Naive B cell (primary cell): ENCODE measurements at places on chromosomes 13 and 19.

GRCh38 chr13:94854688-94855087, 142.3 kb upstream of the SOX21 start:
- no peak for DNase-seq

DNA sequence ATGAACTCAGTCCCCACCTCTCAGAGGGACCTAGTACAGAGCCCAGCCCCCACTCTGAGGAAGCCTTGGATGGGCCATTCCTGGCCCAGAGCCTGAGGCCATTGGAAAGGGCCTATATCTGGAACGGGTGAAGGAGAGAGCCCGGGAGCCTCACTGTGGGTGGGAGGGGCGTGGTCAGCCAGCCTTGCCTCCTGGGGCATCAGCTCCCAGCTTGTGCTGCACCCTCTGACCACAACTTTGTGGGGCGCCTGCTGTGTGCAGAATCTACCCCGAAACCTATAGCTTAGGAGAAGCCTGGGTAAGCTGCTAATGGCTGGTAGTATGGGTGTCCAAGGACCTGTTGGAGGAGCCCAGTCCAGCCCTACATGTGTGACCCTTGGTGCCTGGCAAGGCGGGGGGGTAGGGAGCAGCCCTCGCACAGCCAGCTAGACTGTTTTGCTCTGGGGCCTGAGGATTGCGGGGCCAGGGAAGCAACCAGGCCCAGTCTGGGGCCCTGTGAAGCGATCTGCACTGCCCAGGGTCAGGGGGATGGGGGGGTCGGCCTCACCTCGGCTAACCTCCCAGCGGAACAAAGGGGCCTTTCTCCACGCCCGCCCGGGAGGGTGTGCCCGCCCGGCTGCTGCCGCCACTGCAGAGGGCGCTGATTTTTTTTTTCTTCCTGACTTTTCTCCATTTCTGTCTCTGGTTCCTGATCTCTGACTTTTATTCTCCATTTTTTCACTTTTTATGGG, 42.3 kb downstream of the LYL1 start:
- no peak for DNase-seq

DNA sequence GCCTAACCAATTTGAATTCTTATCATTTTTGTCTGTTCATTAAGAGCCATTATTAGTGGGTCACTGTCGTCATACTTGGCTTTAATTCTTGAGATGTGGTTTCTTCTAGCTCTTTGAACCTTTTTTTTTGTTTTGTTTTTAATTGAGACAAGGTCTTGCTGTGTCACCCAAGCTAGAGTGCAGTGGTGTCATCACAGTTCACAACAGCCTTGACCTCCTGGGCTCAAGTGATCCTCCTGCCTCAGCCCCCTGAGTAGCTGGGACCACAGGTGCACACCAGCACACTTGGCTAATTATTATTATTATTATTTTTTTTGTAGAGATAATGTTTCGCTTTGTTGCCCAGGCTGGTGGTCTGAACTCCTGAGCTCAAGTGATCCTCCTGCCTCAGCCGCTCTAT, 25.8 kb upstream of the LDLR start:
- no peak for DNase-seq

DNA sequence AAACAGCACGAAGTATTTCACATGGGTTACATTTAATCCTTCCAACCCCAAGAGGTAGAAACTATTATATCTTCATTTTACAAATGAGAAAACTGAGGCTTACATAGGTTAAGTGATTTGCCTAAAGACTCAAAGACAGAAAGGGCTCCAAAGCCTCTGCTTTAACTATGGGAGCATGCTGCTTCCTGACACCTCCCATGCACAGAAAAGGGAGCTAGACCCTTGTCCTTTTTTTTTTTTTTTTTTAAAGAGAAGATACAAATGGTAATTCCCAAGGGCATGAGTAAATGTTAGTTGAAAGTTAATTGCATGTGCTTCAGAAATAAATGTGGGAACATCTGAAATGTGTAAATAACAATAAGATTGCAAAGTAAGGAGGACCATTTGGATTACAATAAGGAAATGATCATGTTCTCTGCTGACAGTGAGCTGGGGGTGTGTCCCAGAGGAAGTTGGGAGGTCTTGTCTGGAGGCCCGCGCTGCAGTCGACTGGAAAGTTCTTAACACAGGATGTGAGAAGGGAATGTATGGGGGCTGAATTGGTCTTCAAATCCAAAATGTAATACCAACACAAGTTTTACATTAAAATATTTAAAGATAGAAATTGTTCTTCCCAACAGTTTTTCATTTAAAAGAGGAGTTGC, 500.3 kb downstream of the KLF12 start:
- DNase-seq = no peak

DNA sequence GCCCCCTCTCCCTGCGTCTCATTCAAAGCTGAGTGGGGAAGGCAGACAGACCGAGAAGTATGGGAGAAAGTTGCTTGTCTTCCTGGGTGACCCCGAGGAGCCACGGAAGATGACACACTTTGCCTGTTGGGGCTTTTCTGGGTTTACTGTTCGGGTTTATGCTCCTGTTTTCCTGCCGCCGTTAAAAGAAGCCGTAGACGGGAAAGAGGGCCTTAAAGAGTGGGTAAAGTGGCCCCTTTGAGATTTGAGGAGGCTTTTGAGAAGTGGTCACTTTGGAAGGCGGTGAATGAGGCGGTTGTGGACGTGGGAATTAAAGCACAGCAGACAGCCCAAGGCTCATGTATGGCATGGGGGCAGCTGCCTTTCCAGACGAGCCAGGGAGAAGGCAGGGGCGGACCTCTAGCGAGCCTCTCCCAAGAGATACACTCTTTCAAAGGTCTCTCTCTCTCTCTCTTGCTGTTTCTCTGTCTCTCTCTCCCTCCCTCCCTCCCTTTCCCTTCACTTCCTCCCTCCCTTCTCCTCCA, 493 bp upstream of the LHFPL6 start:
- DNase-seq = no peak

DNA sequence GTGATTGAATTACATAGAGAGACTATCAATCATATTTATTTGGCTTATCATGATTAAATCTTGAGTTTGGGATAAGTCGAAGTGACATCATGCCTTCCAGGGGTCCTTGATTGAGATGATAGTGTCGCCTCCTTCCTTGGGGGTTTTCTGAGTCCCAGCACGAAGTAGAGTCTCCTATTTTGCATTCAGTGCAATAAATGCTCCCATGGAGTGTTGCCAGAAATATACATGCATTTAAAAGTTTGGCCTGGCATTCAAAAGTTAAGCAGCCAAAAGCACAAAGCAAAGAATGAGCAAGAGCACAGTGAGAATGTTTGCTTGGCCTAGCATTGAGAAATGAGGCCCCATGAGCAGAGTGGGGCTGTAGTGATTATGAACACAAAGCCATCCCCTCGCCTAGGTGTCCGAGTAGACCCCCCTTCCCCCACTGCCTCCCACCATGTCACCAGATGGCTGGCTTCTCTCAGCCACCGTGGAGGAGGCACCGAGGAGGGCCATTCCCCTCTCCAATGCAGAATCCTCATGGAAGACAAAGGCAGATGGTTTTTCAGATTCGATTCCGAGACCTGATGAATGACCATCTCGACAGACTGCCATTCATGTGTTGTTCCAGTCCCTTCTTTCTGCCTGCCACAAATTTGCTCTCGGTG, 58.8 kb upstream of the UBL3 start:
- DNase-seq = no peak

- no peak for DNase-seq
These were observed 7.4 kb downstream of the DHRS12 start for GRCh38 chr13:51796546-51796945.

GRCh38 chr19:42634409-42635232, 39.9 kb upstream of the CEACAM8 start:
- DNase-seq = no peak

DNA sequence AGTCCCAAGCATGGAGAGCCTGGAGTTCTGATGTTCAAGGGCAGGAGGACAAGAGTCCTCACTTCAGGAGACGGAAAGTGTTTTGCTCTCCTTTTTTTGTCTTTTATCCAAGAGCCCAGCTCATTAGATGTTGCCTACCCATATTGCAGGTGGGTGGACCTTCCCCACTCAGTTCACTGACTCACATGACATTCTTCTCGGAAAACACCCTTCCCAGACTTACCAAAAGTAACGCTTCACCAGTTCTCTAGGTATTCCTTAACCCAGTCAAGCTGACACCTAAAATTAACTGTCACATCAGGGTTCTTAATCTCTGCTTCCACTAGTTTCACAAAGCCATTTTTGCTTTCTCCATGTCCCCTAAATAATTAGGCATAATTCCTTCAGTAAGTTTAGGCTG, 2215.4 kb upstream of the PCDH20 start:
- no peak for DNase-seq

DNA sequence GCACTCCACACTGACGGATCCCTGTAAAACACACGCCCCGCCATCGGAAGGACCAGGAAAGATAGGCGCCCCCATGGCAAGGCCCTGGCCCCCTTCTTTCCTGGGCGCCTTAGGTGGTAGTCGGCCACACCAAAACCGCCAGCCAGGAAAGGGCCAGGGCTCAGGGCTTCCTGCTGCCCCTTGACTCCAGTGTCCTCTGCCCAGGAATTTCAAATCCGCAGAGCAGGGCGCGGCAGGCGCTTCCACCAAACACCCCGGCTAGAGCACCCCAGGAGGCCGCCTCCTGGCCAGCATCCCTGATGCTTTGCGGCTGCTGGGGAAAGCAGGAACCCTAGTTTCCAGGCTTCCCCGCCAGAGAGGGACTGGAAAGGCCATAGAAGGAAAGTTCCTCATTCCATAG, 57.5 kb downstream of the ZNF726 start:
- DNase-seq = no peak

DNA sequence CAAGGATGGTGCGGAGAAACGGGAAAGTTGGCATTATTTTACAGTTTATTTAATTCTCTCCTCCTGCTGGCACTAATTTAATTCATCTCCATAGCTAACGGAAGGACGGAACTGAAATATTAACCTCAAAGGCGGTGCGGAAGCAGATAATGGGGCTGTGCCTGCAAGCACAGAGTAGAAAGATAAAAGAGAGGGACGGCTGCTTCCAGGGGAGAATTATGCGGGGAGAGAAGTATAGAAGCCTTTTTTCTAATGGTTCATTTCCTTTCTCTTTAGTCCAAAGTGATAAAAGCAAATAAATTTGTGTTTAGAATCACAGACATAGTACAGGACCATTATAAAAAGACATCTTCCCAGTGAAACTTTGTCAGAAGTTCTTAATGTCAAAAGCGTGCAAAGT, 34.5 kb upstream of the UQCRFS1 start:
- DNase-seq = no peak

- DNase-seq = no peak
These were observed 502 bp downstream of the VRK3 start for GRCh38 chr19:50024719-50025021.

GRCh38 chr19:19745496-19746285, 12.8 kb upstream of the ZNF14 start:
- DNase-seq = no peak

DNA sequence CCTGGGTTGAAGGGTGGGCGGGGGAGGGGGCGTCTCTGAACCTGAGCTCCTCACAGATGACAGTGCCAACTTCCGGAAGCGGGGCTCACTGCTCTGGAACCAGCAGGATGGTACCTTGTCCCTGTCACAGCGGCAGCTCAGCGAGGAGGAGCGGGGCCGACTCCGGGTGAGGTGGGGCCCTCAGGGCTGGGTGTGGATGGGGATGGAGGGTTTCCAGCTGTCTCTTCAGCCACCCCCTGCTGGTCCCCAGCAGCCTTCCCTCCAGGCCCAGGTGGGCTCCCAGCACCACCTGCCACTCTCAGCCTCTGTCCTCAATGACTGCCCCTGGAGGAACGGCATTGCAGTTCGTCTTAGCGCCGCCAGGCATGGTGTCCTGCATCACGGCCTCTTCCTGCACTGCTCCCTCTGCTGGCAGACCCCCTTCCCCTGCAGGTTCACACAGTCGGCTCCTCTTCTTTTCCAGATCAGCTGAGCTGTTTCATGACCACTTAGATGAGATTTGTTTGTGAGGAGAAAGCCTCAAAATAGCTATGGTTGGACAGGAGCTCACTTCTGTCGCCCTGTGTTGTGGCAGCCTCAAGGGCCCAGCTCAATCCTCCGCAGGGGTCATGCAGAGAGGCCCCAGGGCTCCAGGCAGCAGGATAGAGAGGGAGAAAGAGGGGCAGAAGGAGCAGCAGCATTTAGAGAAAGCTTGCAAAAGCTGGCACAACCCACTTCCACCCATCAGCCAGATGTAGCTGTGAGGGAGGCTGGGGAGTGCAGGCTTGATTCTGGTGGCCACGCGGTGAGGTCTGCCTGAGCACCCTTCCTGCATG, 2.5 kb upstream of the GARIN5A start:
- DNase-seq = no peak

GRCh38 chr13:74132152-74132775, 1.9 kb downstream of the KLF12 start:
- DNase-seq = no peak
